ENCODE measurements at places on chromosomes 16 and 17.

- no peak for DNase-seq
Observed at GRCh38 chr17:40326014-40326831, 17.2 kb downstream of the RARA start.

- DNase-seq = no peak
Observed at GRCh38 chr16:85423631-85424030, 189.5 kb upstream of the GSE1 start.

DNA sequence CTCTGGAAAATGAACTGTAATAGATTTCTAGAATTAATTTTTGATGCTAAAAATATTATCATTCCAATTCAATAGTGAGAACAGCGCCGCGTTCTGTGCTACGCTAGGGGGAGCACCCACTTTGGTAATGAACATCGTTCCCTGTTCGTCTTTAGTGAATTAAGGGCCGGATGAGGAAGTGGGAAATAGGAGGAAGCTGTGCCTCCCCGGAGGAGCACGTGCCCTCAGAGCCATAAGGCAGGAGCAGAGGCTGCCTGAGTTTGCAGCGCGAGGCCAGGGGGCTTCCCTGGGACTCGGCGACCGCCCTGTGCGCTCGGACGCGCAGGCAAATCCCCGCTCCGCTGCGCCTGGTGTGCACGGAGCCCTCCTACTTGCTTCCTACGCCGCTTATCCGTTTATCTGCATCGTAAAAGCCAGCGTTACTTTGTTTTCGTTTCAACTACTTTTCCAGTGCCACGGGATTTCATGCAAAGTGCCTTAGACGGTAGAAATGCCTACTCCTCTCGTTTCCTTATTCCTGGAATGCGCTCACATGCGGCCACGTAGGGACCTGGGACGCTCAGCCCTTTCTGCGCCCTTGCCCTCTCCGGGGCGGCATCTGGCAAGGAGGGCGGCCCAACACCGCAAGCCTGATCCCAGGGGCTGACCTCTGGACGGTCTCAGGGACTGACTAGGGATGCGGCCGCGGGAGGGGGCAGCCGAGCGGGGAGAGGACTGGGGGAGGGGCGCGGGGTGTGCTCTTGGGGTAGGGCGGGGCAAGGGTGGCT, 76.4 kb downstream of the KCNJ12 start:
- DNase-seq = peak; percentile 92

DNA sequence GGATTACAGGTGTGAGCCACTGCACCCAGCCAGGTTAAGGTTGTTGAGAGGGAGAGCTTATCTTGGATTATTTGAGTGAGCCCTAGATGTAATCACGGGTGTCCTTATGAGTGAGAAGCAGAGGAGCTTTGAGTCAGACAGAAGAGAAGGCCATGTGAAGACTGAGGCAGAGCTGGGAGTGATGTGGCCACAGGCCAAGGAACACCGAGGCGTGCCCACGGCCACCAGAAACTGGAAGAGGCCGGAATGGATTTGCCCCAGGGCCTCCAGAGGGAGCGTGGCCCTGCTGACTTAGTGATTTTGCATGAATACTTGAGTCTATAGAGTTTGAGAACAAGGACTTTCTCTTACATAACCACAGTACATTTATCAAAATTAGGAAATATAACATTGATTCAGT, 137.7 kb downstream of the RPTOR start:
- no peak for DNase-seq

GRCh38 chr17:72357764-72358365, 237.0 kb downstream of the SOX9 start:
- no peak for DNase-seq

- no peak for DNase-seq
Observed at GRCh38 chr17:49387498-49388289, 25.6 kb upstream of the ZNF652 start.

- no peak for DNase-seq
Observed at GRCh38 chr17:81549031-81549557, 3.1 kb downstream of the FAAP100 start.

DNA sequence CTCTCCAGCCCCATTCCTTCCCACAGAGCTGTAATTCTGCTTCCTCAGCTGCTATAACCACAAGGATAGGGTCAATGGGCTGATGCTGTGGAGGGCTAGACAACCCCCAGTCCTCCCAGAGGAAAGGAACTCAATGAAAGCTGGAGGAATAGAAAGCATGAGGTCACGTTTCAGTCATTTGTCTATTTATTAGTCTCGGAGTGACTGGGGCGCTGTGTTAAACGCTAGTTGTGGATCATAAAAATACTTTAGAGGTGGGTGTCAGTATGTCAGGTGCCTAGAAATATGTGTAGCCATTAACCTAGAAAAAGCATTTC, 787 bp upstream of the CCL3L1 start:
- DNase-seq = peak; percentile 93

DNA sequence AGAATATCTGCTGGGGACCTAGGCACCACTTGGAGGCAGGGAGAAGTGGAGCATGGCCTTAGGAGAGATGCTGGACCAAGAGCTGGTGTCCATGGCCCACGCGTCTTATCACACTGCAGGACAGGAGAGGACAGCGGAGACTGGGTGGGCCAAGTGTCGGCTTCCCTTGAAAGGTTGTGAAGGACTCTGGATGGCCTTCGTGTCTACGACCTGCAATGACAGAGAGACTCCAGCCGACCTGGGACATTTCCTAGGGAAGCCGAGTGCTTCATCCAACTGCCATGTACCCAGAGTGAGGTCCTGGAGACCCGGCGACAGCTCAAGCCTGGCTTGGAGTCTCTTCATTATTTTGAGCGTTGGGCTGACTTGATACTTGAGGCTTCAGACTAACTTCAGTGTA, 20.5 kb downstream of the C1QTNF1 start:
- no peak for DNase-seq

- DNase-seq = no peak
Observed at GRCh38 chr17:54983260-54983659, 14.7 kb downstream of the STXBP4 start.

DNA sequence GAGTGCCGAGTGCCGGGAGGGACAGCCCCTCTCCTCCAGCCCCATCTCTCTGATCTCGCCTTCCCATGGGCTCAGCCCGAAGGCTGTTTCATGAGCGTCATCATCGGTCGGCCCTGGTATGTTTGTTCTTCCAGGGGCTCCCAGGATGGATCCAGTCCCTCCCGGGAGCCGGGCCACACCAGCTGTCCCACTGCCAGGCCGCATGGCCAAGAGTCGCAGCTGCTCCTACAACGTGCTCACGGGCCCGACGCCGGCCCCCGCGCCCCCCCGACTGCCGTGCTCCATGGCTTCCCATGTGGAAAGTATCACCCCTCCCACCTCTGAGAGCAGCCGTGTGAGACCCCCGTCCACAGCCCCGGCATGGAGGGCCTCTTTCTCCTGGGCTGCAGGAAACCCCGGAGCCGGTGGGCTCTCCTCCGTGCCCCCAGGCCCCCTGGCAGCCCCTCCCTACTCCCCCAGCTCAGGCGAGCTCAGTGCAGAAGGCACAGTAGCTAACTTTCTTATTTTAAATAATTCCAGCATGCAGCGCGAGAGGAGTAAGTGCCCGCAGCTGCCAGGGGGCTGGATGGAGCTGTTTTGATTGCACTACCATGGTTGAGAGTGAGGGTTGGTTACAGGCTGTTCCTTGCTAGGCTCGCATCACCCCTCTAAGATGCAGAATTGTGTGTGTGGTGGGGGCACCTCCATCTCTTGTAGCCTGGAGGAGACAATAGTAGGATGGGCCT, 26.6 kb upstream of the GSE1 start:
- DNase-seq = no peak

GRCh38 chr17:39364236-39365025, 37.0 kb downstream of the FBXL20 start:
- peak; percentile 81 for DNase-seq

DNA sequence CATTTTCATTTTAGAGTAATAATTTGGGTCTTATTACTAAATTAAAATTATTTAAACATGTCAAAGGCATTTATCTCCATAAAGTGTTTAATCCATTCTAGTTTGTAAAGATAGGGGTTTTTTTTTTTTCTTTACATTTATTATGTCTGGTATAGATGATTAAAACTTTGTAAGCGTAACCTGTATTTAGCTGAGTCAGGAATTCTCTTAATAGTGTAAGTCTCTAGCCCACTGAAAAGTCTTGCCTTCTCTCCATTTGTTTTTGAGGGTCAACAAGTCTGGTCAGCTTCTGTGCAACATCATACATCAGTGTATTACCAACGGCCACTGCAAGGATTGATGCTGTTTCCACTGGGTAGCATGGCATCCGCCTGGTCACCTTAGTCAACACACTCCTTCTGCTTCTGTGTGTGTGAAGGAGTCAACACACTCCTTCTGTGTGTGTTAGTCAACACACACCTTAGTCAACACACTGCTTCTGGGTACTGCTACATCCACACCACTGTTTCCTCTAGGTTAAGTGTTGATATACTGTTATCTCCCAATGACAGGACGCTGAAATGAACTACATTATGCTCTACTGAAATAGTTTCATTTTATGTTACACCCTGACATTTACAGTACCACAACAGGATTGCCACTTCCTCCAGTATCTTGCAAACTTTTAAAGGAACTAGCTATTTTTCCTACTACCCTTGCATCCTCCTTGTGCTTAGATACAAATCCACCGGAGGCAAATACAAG, 37.3 kb upstream of the VWA3A start:
- no peak for DNase-seq

- no peak for DNase-seq
Observed at GRCh38 chr16:76749780-76750375, 441.1 kb upstream of the MON1B start.

DNA sequence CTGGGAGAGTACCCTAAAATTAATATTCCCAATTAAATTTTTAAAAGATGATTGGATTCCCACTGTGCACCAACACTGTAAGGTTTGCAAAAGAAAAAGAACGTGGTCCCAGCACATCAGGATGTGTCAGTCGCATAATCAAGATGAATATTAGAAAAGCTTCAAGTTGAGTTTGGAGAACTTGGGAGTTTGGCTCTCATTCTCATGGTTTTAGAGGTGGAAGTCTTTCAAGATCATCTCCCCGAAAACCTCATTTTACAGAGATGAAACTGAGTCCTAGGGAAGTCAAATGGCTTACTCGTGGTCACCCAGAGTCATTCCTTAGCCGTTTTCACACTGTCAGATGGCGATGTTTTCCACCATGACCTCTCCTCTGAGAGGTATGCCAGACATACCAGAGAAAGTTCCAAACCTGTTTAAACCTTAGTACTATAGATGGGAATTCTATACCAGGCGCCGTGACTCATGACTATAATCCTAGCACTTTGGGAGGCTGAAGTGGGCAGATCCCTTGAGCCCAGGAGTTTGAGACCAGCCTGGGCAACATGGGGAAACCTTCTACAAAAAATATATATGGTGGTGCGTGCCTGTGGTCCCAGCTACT, 1.2 kb downstream of the SEC14L1 start:
- DNase-seq = no peak

DNA sequence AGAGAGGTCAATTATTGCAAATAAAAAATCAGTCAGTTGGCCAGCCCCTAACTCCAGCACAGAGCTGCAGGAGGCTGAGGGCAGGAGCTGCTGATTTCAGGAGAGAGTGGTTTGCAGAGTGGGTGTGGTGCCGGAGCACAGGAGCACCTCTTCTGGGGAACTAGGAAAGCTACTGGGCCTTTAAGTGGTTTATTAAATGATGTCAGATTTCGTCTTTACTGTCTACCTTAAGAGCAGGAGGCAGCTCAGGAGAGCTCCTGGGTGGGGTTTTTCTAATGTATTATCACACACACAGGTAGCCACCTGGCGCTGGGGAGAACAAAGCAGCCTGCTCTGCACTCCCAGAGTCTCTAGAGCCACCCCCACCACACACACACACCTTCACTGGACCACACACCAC, 11.5 kb upstream of the HAS3 start:
- no peak for DNase-seq

DNA sequence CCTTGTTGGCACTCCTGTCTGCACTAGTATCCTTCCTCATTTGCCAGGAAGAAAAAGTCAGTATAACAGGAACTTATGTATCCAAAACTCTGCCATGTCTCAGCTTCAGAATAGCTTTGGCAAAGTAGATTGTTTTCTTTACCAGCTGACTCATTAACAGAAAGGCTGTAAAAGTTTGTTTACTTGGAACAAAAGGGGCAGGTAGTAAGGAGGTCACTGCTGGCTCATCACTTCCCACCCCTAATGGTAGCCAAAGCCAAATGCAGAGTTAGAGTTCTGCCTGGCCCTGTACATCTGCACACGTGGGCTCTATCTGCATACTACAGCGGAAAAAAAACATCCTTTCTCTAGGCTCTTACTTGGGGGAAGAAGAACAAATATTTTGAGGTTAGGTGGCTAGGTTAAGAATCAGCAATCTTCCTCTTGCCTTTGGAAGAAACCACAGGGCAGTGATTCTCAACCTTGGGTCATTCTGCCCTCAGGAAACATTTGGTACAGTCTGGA, 90.9 kb upstream of the BCAR1 start:
- no peak for DNase-seq

DNA sequence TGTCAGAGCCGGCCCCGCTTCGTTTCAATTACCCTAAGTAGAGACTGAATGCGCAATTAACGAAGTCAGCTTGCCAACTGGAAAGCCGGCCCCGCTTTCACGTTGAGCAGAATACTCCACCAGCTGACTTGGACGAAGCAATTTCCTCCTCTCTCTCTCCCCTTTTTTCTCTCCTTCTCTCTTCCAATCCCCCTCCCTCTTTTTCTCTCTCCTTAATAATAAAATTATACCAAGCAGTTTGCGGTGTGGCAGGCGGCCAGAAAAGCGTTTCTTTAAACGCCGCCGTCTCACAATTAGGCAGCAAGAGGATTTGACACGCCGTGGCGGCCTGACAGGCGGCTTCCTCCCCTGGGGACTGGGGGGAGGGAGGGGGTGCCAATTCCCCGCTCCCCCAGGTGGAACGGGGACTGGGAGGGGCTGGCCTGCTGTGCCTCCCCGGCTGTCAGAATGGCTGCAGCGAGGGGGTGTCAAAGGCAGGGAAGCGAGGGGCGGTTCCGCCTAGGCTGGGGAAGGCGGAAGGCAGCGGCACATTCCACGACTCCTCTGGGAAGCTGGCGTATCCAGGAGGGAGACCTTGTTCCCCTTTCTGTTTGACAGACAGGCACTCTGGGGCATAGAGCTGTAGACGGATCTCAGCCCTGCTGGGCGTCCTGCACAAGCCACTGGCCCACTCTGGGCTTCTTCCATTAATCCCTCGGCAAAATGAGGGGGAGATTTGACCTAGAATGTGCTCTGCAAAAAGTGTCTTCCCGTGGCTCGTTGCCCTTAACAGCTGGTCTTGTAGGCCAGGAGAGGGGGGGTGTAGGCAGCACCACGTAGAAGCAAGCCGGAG, 52.7 kb downstream of the SREBF1 start:
- peak; percentile 27 for DNase-seq

- DNase-seq = peak; percentile 65
Observed at GRCh38 chr17:30093463-30094147, 23.0 kb upstream of the NSRP1 start.

- no peak for DNase-seq
Observed at GRCh38 chr16:53428681-53429080, 5.6 kb upstream of the RBL2 start.

- no peak for DNase-seq
Observed at GRCh38 chr16:25198021-25198420, 18.7 kb upstream of the AQP8 start.

All from suppressor macrophage (primary cell).